ENCODE measurements at places on chromosomes 1 and 21.

DNA sequence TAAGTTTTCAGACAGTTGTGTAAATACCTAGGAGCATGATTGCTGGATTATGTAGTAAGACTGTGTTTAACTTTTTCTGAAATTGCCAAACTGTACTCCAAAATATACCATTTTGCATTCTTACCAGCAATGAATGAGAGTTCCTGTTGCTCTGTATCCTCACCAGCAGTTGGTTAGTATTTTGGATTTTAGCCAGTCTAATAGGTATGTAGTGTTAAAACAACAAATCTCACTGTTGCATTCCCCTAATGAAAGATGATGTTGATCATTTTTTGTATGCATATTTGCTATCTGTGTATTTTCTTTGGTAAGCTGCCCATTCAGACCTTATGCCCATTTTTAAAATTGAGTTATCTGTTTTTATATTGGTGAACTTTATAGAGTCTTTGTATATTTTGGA is 89.9 kb downstream of the RASAL2 start:
- DNase-seq, result no peak

GRCh38 chr1:93768380-93768863 is 86.8 kb upstream of the BCAR3 start:
- no peak for DNase-seq

- DNase-seq, result no peak
Observed at GRCh38 chr1:211487082-211487481, 4.9 kb downstream of the RD3 start.

GRCh38 chr21:42741066-42741465 is 87.6 kb downstream of the PDE9A start:
- DNase-seq, result no peak

DNA sequence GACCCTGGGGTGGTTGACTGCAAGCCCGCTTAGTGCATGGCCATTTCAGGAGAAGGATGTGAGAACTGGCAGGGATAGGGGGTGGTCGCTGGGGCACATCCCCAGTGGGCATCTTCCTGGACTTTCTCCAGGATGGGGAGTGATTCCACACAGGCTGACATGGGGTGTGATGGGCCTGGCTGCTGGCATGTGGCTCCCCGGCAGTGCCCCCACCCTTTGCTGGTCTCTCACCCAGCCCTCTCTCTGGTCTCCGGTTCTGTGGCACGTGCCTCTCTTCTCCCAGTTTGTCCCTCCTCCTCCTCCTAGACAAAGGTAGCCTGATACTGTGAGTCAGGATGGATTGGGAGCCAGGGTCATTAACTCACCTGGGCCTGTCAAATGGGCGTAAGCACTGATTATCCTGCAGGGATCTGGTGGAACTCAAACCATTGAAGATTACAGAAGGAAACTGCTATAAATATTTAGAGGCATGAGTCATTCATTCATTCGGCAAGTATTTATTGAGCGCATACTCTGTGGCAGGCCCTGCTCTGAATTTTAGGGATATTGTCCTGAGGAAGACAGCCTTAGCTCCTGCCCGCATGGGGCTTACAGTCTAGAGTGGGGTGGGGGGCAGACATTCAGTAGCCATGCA is 23.6 kb upstream of the EPS8L3 start:
- DNase-seq, result no peak

DNA sequence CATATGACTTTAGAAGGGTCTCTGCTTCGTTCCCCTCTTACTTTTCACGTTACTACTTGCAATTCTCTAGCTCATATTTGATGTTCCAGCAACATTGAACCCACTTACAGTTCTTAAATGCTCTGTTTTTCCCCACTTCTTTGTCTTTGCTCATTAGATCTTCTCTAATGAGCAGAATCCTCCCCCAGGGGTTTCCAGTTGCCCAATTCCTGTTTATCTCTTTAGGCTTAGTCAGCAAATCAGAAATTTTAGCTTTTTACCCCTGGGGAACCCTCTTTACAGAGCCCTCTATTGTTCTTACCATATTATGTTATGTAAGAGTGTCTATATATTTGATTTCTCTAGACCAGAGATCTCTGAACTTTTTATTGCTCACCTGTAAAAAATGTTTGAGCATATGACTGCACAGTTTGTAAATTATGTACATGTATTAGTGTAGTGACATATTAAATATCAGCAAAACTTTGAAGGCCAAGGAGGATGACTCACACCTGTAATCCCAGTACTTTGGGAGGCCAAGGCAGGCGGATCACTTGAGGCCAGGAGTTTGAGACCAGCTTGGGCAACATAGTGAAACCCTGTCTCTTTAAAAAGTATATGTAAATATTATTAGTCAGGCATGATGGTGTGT is 71.4 kb downstream of the FNBP1L start:
- DNase-seq, result no peak

- DNase-seq, result no peak
Observed at GRCh38 chr1:169891539-169891885, 2.2 kb downstream of the SCYL3 start.

GRCh38 chr1:12525311-12526181 is 92.5 kb downstream of the DHRS3 start:
- DNase-seq, result no peak

GRCh38 chr1:163422738-163423404 is 101.1 kb downstream of the NUF2 start:
- no peak for DNase-seq

DNA sequence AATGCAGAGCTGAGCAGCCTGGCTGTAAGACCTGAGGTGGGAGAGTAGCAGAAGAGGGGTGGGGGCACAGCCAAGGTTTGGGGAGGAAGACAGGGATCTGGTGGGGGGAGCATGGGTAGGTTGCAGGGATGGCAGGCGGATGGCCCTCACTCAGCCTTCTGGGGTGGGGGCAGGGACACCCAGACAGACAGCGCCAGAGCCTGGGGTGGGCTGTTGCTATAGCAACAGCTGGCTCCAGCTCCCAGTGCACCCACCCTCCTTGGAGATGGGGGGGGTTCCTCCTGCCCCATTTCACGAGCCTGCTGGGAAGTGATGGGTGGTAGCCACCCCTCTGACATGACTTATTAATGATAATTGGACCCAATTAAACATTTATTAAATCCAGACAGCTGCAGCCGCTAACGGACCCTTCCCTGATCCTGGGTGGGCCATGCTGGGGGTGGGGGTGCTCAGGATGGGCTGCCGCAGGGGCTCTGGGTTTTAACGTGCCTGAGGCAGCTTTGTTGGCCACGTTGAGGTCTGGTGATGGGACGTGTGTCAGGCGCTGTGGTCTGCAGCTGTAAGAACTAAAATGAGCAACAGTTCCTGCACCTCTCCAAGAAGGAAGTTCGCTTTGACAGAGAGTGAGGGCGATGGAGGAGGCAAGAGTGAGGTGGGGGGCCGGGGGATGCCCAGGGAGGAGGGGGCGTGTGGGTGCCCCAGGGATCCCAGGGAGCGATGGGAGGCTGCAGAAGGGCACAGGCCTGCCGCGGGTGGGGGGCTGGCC is 19.4 kb downstream of the AGRN start:
- no peak for DNase-seq

Measured in hematopoietic multipotent progenitor cell treated with erythropoietin and hydrocortisone succinate and interleukin-3 and kit ligand, for 17 days (in vitro differentiated cells).